ENCODE measurements at places on chromosomes 2 and 18.

DNA sequence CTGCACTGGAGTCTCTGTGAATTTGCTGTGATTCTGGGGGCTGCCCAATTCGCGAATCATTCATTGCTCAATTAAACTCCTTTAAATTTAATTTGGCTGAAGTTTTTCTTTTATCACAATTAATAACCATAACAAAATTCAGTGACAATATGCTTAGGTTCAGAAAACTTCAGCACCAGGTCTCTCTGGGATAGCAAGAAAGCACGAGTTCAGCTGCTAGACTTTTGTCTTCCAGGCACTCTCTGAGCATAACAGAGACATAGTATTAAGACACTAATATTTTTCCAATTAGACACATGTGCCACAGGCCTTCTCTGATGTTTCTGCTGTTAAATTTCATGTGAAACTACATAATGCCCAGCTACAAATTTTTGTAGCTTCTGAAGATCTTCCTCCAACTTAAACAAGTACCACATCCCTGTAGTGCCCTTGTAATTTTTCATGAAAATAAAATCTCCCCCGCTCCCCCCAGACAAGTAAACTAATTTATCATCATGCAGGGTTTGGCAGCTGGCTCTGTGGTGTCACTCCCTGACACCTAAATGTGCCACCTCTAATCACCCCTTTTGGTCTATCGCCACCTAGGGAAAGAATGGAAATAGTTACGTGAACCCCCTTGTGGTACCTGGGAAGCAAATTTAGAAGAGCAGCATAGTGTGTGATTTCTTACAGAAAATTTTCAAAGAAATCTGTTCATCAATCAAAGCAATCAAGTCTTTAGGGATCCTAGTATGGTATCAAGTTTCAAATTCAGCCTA is 94.1 kb downstream of the CSRNP3 start:
- DNase-seq: no peak

DNA sequence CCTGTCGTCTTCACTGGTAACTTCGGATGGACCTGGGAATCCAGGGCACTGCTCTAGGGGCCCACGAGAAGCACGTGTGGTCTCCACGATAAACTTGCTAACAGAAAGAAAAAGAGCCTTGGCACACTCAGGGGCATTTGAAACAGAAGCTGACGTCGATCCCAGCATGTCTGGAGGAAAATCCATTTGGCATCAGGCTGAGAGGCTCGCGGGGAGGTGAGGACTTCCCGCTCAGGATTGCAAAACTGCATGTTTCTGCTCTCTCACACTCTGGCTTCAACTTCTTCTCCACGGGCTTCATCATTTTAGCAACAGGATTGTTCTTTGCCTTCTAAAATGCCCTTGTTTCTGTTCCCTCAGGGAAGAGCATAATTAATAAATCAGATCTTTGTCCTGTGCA is 181.7 kb upstream of the COPS8 start:
- no peak for DNase-seq

DNA sequence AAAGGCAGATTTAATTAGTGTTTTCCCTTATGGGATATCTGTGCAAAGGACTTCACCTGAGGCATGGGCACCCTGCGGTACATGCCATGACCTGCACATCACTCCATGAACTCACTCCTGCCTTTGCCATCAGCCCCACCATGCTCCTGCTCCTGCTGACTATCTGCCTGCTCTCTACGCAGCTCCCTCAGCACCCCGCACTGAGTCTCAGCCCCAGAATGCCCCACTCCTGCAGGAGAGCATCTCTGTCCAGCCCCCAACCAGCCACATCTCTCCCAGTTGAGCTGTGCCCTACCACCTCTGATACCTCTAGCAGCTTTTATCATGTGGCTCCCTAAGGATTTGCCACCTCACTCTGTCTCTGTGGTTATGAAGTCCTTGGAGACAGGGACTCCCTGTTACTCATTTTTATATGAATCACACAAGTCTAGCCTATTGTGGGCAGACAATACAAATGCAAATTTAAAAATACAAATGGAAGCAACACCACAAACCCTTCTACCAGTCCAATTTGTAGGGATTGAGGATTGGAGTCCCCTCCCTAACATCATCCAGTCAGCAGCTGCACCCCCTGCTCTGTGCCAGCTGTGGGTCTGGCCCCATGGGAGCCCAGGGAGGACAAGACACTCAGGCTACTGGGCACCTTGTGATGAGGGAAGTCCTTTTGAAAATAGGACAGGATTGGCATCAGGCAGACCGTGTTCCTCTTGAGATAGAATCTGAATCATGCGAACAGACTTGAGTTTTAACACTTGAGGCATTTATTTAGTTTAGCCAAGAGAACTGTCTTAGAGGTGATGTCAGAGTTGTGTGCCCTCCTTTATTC is 689.6 kb upstream of the HS6ST1 start:
- no peak for DNase-seq

- no peak for DNase-seq
Observed at GRCh38 chr2:182980115-182980514, 58.1 kb downstream of the NCKAP1 start.

DNA sequence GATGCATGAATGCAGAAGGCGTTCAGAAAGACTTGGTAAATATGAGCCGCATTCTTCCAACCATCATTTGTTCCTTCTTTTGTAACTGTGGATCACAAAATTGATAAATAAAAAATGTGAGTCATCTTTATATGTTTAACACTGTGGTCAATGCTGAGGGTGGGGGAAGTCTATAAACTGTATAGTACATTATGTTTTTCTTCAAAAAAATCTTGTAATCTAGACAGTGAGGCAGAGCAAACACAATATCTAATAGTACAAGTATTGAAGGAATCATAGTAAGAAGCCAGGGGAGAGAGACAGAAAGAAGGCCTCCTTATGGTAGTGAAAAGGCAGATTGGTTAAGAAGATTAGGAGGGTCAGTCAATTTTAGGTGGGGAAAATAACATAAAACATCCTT is 30.7 kb upstream of the CALCRL start:
- no peak for DNase-seq

GRCh38 chr18:63346031-63346430 is 21.0 kb downstream of the KDSR start:
- DNase-seq: no peak
